ENCODE measurements at places on chromosomes 3 and 15. TPM values are rescaled to one million over a fixed set of nuclear protein-coding genes. Genes with fewer than 3 reads are reported as not detected.

DNA sequence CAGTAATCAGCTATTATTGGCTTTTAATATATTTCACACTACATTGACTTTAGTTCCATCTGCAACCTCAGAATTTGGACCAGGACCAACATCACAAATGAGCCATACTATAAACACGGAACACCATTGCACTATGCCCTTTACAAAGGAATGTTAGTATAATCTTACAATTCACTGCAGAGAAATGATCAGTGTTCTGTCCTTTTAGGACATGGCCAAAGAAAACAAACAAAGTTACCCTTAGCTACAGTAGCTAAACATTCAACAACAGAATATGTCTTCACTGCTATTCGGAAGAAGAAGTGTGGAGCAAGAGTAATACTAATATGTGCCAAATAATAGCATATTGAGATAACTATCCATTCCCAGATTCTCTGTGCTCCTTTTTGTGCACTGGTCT is 90.4 kb downstream of the NAALADL2 start:
- peak; percentile 90 for DNase-seq

DNA sequence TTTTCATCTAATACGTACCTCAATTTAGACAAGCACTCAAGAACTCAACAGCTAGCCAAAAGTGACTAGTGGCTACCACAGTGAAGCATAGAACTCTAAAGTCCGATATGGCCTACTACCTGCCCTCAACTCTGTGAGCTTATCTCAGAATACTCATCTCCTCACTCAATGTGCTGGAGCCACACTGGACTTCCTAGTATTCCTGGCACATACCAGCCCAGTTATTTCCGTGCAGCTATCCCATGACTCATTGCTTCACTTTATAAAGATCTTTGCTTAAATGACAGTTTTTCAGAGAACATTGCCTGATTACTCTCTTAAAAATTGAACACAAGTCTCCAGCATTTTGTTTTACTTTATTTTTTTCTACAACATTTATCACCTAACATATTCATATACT is 524.7 kb downstream of the PYDC2 start:
- no peak for DNase-seq

GRCh38 chr15:63677778-63678177 is 80.6 kb downstream of the FBXL22 start:
- no peak for DNase-seq

The EIF4A2 gene
- 725 TPM for total RNA-seq

GRCh38 chr3:134597390-134597970 is 53.3 kb downstream of the KY start:
- DNase-seq: peak; percentile 77

DNA sequence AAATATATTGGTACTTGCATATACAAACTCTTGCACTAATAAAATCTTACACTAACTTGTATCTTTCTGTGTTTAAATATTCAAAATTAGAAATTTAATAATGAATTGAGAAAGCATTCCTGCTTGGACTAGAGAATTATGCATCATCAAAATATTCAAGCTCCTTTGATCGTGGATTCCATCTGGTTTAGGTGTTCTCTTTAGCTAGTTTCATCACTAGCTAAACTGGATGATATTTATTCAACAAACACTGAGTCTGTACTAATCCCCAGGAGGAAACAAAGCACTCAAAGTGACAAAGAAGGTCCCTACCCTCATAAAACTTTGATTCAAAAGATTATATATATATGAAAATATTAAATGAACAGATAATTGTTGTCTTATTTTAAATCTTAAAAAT is 1360.9 kb upstream of the ALCAM start:
- DNase-seq: peak; percentile 1

DNA sequence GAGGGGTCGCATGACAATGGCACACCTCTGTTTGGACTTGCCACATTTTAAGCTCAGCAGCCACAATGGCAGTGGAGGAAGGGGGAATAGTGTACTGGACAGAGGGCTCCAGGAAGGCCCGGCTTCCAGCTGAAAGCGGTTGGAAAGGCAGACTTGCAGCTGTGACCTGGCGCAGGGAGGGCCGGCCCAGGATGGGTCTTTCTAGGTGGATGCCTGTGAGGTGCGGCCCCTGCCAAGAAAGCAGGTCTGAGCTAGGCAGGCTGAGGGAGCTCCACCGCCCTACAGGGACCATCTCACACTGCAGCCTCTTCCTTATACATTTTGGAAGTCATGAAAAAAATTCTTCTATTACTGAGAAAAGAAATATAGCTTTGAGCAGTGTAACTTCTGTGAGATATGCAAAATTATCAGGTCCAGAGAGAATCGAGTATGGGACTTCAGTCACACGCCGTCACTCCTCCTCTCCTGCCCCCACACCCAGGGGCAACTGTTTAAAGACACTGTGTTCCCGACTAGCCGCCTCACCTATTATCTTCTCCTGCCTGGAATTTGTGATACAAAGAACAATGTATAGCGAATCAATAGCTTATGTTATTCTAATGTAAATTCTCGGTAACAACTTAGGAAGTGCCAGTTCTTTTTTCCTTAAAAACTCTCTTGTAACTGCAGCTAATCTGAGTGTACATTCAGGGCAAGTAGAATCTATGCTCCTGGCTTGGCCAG is 331.0 kb downstream of the OCA2 start:
- DNase-seq: no peak

The CORO2B gene
- total RNA-seq: 2.9 TPM
